ENCODE measurements at places on chromosomes 2 and 18.

GRCh38 chr2:140177086-140177485, 1396.9 kb upstream of the NXPH2 start:
- no peak for DNase-seq

DNA sequence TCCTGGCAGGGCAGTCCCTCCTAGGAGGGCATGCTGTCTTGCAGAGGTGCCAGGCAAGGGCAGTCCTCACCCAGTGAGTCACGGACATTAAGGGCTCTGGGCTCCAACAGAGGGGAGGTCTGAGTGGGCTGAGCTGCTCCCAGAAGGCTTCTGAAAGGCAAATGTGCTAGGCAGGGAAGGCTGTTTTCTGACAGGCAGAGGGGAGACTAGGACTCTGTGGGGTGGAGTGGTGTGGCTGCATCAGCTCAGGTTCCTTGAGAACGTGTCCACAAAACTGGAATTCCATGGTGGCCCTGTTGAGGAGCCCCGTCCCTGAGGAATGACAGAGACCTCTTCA, 283.5 kb downstream of the MYCN start:
- no peak for DNase-seq

DNA sequence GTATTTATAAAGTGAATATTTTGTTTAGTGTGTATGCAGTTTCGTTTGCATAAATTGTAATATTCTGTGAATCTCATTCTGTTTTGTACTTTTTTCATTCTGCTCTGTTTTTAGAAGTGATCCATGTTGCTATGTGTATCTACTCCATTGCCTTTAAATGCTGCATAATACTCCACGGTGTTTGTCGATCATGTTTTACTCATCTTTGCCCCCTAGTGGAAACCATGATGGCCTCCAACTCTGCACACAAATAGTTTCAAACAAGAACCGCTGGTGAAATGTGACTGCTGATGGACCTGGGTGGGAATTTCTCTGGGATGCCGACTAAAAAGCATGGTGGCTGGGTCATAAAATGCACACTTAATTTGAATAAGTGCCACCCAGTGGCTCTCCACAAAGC, 32.0 kb upstream of the SKOR2 start:
- DNase-seq = peak; percentile 37

DNA sequence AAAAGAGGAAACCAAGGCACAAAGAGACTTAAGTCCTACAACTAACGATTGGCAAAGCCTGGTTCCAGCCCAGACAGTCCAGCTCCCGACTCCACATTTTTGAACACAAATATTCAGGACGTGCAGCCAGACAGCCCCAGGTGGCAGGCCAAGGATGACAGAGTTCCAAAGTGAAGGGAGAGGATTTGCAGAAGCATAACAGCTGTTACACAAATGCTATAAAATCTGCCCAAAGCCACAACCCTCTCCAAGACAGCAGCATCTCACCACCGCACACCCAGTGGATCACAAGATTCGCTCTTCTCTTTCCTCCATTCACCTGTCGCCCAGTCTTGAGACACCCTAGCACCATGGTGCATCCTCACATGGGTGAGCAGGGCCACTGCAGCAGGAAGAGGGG, 227.1 kb upstream of the ID2 start:
- DNase-seq = peak; percentile 19

- peak; percentile 70 for DNase-seq
Observed at GRCh38 chr18:456361-457139, 44.0 kb downstream of the COLEC12 start.

DNA sequence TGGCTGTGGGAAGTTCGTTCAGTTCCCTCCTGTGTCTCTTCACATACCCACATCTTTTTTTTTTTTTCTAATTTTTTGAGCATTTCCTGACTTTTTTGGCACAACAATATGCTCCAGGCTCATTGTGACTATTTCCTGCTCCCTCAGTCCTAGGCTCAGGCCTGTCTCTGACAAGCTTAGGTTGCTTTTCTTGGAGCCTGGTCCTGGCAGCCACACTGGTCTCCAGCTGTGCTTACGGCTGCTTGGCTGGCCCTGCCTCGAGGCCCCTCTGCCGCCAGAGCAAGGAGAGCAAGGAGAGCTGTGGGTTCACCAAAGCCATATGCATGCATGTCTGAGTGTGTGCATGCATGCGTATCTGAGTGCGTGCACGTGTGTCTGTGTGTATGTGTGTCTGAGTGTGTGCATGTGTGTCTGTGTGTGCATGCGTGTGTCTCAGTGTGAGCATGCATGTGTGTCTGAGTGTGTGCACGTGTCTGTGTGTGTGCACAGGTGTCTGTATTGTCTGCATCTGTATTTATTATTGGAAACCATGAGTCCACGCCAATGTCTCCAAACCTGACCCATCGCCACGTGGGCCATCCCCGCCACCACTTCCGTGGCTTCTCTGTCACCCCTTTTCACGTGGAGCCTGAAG, 766.1 kb upstream of the SALL3 start:
- no peak for DNase-seq

DNA sequence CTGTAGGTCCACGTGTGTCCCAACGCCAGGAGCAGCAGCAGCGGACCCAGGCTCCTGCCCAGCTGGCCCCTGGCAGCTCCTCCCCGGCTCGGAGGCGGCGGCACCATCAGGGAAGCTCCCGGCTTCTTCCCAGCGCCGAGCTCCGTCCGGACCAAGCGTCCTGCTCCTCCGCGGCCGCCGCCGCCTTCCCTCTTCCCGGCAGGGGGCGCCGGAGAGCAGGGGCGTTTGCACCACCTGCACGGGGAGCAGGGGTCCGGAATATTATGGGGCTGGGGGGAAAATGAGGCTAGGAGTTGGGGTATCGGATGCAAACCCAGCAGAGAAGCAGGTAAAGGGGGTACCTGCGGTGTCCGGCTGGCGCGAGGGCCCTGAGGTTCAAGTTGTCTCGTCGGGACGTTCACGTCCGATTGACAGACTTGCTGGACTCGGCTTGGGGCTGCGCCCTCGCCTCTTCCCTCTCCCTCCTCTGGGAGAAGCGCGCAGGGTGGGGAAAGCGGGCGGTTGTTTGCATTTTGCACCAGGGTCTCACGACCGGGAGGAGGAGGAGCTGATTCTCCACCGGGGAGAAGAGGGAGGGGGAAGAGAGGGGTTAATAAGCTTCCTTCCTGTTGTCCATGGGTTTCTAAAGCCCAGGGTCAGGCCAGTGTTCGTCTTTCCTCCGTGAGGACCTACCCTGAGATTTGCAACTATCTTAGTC, at the start of gene CCBE1:
CCBE1 (minus strand) TSS at position 188 of the 697 bp plus-strand sequence.
- peak; percentile 70 for DNase-seq

DNA sequence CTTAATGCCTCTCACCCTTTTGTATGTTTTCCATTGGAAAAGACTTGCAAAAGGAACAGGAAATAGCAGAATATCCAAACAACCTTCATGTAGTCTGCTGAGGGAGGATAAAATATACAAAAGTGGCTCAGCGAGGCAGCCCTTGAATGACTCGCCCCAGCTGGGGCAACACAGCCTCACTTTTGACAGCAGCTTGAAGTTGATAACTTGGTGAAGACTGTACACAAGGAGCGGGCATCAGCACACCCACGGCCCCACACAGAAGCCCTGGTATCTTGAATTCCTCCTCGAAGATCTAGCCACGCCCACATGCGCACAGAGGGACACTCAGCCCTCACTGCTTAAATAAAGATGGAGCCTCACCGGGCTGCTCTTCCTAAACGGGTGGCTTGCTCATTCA, 161.0 kb downstream of the IRS1 start:
- DNase-seq = no peak

DNA sequence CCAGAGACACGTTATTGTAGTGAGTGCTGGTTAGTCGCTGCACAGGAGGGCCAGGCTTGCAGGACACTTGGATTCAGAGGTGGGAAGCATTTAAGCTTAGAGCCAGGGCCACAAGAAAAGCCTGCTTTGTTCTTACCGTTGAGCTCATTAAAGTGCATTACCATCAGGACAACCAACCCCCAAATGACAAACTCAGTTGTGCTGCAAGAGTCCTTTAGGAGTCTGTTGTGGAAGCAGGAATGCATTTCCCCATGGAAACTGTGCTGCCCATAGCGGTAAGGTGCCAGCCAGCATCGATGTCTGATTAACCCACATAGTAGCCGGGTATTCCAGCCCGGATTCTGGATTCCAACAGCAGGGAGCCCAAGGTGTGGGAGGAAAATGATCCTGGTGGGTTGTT, 23.4 kb upstream of the REEP1 start:
- no peak for DNase-seq

DNA sequence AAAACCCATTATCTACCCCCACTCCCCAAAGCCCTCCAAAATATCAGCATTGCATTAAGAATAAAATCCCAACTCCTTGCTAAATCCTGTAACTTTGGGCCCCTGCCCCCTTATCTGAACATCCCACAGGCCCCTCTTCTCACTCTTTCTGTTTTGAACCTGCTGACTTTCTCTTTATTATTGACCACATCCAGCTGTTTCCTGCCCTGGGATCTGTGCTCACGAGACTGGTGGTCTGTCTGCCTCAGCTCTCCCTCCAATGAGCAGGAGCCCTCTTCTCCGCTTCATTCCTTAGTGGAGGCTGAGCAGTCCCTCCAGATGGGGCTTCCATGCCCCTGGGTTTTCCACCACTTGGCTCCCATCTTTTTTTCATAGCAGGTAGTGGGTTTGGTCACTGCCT, 116.9 kb downstream of the ACKR3 start:
- no peak for DNase-seq

DNA sequence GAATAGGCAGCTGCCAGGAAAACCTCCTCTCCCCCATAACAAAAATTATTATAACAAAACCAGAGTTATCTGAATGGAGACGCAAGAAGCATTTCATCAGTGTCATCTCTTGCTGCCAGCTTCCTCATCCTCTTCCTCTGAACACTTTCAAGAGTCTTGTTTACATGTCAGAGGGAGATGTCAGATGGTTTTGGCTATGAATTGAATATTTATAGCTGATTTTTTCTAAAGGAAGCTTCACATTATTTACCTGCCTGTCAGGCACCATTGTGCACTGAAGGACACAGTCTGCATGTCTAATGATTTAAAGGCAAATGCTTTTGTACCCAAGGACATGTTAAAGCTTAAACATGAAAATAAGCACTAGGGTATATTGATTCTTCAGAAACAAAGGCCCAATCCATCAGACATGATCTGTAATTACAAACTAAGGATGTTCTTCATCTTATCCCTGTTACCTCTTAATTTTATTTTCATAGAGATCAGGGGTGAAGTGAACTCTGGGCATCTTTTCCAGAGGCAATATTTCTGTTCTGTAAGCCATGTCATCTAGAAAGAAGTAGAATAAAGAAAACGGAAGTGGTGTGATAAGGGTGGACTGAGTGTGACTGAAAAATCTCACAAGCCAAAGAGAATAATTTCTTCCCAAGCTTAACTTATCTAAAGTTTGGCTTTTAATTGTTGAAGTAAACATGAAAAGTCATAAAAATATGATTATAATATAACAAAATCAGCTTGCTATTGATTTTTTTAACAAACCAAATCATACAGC, 168.7 kb downstream of the ANKRD44 start:
- no peak for DNase-seq

Data from fibroblast of upper back skin (primary cell).